ENCODE measurements at places on chromosomes 2 and 18. TPM values are rescaled to one million over a fixed set of nuclear protein-coding genes. Genes with fewer than 3 reads are reported as not detected.
A peak's percentile ranks its signal among the peaks of the same experiment; 100 is the strongest.

- no peak for DNase-seq
- H3K27ac ChIP-seq = peak overlapping the region; percentile 39
- H3K4me3 ChIP-seq = no peak overlapping the region
- H3K4me1 ChIP-seq = no peaks in the 10 kb centered on the region
- peaks cover 2% of the 10 kb centered on the region for H3K36me3 ChIP-seq
- H3K27me3 ChIP-seq = no peaks in the 10 kb centered on the region
Observed at GRCh38 chr2:158589303-158589702, 132.6 kb downstream of the PKP4 start.

GRCh38 chr2:56335101-56335500, 151.3 kb downstream of the CCDC85A start:
- no peak for DNase-seq
- H3K36me3 ChIP-seq = no peaks in the 10 kb centered on the region
- no peak overlapping the region for H3K27ac ChIP-seq
- H3K4me1 ChIP-seq = no peaks in the 10 kb centered on the region
- no peaks in the 10 kb centered on the region for H3K27me3 ChIP-seq

DNA sequence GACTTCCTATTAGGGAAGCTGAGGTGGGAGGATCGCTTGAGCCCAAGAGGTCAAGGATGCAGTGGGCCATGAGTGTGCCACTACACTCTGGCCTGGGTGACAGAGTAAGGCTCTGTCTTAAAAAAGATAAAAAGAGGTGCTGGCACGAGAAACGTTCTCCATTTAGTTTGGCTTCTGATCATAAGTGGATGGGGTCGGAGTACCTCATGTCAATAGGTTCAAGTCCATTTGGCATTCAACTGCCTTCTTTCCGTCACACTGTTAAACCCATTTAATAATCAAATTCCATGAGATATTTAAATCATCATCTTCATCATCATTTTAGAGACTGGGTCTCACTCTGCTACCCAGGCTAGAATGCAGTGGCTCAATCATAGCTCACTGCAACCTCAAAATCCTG, 9.2 kb downstream of the COX7A2L start:
- no peak for DNase-seq
- no peak overlapping the region for H3K4me3 ChIP-seq
- H3K27me3 ChIP-seq = no peaks in the 10 kb centered on the region
- no peak overlapping the region for H3K27ac ChIP-seq
- peaks cover 2% of the 10 kb centered on the region for H3K36me3 ChIP-seq
- H3K4me1 ChIP-seq = peaks cover 9% of the 10 kb centered on the region

GRCh38 chr2:227817850-227818674, 4.4 kb downstream of the CCL20 start:
- H3K4me1 ChIP-seq = no peaks in the 10 kb centered on the region
- H3K27me3 ChIP-seq = no peaks in the 10 kb centered on the region
- no peak for DNase-seq
- H3K4me3 ChIP-seq = no peak overlapping the region
- no peak overlapping the region for H3K27ac ChIP-seq
- H3K36me3 ChIP-seq = no peaks in the 10 kb centered on the region

DNA sequence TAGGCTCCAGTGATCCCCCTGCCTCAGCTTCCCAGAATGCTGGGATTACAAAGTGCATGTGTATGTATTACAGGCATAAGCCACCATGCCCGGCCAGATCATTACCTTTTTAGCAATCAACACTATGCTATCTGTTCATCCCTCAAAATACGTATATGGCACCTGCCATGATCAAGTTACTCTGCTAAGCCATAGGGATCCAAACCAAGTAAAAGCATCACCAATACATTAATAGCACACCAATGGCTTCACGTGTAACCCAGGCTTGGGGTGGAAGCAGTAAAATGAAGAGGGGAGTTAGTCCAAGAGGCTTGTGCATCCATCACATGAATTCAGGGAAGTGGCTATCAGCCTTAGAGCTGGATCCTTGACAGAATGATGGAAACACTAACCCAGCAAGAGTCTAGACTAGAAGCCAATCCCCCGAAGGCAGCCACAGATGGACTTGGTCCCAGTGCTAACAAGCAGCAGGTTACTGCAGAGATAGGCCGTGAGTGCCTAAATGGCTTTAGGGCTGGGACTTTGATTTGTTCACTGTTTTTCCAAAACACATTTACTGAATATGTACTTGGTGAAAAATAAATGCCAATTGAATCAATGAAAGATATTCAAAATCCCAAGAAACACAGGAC, 11.3 kb downstream of the HDLBP start:
- H3K4me3 ChIP-seq = no peak overlapping the region
- H3K4me1 ChIP-seq = peaks cover 16% of the 10 kb centered on the region
- H3K27ac ChIP-seq = no peak overlapping the region
- no peaks in the 10 kb centered on the region for H3K27me3 ChIP-seq
- no peak for DNase-seq
- H3K36me3 ChIP-seq = no peaks in the 10 kb centered on the region

GRCh38 chr2:96093528-96093927, 22.8 kb downstream of the ADRA2B start:
- H3K36me3 ChIP-seq = no peaks in the 10 kb centered on the region
- no peak for DNase-seq
- no peak overlapping the region for H3K27ac ChIP-seq
- H3K4me3 ChIP-seq = no peak overlapping the region

DNA sequence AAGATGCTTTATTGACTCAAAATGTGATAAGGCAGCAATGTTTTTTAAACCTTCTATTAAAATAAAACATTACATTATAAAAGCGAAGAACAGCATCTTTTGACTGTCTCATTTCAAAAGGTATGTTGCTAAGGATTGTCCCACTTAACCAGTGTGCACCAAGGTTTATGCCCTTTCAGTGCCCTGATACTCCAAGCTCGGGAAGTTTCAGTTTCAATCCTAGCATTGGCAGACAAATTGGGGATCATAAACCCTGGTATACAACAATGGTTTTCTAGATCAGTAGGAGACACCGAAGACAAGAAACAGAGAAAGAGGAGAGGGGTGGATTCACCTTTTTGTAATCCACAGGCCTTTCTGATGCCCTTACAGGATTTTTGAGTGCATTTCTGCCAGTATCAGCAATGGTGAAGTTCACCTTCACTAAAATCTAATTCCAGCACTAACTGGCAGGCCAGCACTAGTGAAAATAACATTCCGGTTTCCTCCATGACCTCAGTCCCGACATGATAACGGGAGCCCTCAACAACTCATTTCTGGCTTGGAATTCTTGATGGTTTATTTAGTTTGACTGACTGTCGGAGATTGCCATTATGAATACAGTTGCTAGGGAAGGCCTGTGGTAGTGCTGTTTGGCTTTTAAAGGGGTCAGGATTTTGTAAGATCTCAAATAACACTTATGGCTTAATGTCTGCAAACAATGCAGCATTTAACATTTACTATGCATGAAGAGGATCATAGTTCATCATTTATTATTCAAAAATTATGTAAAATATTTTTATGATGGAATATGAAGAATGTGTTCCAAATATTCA, 33.3 kb upstream of the FIGN start:
- no peak for DNase-seq
- H3K4me1 ChIP-seq = no peaks in the 10 kb centered on the region
- no peak overlapping the region for H3K4me3 ChIP-seq
- H3K36me3 ChIP-seq = no peaks in the 10 kb centered on the region
- H3K27me3 ChIP-seq = no peaks in the 10 kb centered on the region
- no peak overlapping the region for H3K27ac ChIP-seq

- no peak overlapping the region for H3K27ac ChIP-seq
- H3K36me3 ChIP-seq = peaks cover 4% of the 10 kb centered on the region
- H3K4me3 ChIP-seq = no peak overlapping the region
- H3K27me3 ChIP-seq = no peaks in the 10 kb centered on the region
Observed at GRCh38 chr2:23445450-23445868, 60.5 kb downstream of the KLHL29 start.

FSHR gene
- not detected for total RNA-seq

DNA sequence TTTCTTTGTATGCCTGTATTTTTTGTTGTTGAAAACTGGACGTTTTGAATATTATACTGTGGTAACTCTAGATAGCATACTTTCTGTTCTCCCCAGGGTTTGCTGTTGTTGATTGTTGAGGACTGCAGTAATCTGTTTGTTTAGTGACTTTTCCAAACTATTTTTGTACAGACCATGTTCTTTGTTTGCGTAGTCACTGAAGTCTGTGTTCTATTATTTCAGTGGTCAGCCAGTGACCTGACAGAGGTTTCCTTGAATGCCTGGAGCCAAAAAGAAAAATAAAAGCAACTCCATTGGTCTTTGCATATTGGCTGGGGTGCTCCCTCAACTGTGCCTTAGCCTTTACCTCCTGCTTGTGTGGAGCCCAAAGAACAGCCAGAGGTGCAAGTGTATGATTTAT, 42.7 kb upstream of the PHLPP1 start:
- no peak overlapping the region for H3K4me3 ChIP-seq
- H3K4me1 ChIP-seq = peaks cover 16% of the 10 kb centered on the region
- no peaks in the 10 kb centered on the region for H3K36me3 ChIP-seq
- no peak overlapping the region for H3K27ac ChIP-seq

IL18RAP gene
- total RNA-seq = not detected

RRM2 gene
- 203 TPM for total RNA-seq

DNA sequence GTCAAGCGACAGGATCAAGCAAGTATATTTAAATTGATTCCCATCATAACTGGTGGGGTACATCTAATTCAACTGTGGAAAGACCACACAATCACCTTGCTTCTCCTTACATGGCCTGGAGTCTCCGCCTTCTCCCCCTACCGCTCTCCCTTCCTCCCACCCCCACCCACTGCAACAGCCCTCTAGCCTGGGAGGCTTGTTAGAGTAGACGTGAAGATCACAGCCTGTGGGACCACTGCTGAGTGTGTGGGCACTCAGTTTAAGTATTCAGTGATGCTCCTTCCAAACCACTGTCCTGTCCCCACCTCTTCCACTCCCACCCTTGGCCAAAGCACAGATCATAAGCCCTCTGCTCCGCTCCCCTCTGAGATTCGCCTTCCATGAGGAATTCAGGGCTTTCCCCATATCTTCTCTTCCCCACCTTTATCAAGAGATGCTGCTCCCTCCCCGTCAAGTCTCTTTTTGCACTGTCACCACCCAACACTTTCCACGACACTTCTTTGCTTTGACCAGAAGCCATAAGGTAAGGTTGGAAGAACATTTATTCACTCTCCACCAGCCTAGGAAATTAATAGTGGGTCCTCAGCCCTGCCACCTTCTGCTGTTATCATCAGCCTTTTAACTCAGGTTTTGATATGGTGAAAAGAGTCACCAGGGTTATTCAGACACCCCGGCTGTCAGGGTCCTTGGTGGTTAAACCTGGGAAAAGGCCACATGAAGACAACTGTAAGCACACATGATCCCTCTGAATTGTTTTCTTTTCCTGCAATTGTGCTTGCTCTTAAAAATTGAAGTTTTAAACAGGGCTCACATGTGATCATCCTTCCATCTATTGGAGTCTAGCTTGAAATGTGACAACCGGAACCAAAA, 1.7 kb downstream of the METTL4 start:
- H3K27ac ChIP-seq = no peak overlapping the region
- peaks cover 3% of the 10 kb centered on the region for H3K36me3 ChIP-seq
- DNase-seq = no peak
- peaks cover 31% of the 10 kb centered on the region for H3K4me1 ChIP-seq
- H3K4me3 ChIP-seq = peak overlapping the region; percentile 96
- H3K27me3 ChIP-seq = no peaks in the 10 kb centered on the region

GRCh38 chr2:218089259-218089658, 20.2 kb downstream of the RUFY4 start:
- no peaks in the 10 kb centered on the region for H3K36me3 ChIP-seq
- H3K4me3 ChIP-seq = no peak overlapping the region
- H3K27ac ChIP-seq = no peak overlapping the region
- DNase-seq = no peak
- H3K27me3 ChIP-seq = peaks cover 39% of the 10 kb centered on the region

GRCh38 chr2:127624756-127625571, 21.0 kb upstream of the GPR17 start:
- H3K27me3 ChIP-seq = no peaks in the 10 kb centered on the region
- H3K4me3 ChIP-seq = no peak overlapping the region
- no peaks in the 10 kb centered on the region for H3K36me3 ChIP-seq

DNA sequence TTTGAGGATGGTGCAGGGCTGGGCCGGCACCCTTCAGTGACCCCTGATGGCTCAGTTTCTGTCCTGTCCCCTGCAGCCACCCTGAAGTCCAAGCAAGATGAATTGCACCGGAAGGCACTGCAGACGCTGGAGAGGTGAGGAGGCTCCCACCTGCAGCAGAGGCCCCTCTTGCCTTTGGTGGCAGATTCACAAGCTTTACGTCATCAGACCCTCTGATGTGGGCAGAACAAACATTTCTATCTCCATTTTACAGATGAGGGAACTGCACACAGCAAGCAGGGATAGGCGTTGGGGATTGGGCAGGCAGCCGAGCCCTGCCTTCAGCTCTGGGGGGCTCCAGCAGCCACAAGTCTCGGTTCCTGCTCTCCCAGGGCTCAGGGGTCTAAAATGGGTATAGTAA, 107.7 kb upstream of the MCFD2 start:
- no peaks in the 10 kb centered on the region for H3K36me3 ChIP-seq
- peaks cover 16% of the 10 kb centered on the region for H3K4me1 ChIP-seq
- no peak overlapping the region for H3K27ac ChIP-seq

DNA sequence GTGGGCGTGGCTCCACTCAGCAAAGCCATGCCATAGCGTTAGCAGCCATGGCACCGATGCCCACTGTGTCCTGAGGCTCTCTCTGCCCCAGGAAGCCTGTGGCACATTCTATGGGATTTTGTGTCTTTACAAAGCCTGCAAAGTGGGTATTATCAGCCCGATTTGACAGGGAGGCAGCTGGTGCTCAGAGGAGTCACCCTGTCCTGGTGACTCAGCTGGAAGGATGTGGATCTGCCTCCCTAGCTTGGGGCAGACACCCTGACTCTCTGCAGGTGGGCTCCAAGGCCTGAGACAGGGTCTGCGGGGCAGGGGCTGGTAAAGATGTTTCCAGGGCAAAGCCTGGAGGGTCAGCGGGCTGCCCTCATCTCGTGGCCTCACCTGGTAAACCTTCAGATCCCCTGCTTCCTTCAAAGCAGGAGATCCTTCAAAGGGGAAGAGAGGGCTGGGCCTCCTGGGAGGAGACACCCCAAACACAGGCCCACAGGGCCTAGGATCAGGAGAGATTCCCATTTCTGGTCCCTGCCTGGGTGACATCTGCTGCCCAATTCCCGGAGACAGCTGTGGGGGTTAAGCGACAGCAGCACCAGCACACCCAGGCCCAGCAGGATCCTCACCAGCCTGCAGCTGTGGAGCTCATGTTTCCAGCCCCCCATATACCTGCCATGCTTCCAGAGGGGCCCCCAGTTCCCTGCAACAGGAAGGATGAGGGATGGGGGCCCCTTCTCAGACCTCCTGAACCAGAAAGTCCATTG, 3.0 kb upstream of the ASB1 start:
- peaks cover 43% of the 10 kb centered on the region for H3K4me1 ChIP-seq
- H3K27me3 ChIP-seq = no peaks in the 10 kb centered on the region
- peak overlapping the region; percentile 85 for H3K4me3 ChIP-seq
- no peak overlapping the region for H3K27ac ChIP-seq

- DNase-seq = no peak
- peaks cover 47% of the 10 kb centered on the region for H3K27me3 ChIP-seq
- H3K36me3 ChIP-seq = peaks cover 15% of the 10 kb centered on the region
- H3K4me3 ChIP-seq = peak overlapping the region; percentile 69
- peaks cover 49% of the 10 kb centered on the region for H3K4me1 ChIP-seq
Observed at GRCh38 chr18:49494660-49495059, 7.6 kb upstream of the C18orf32 start.

All from neural crest cell (in vitro differentiated cells).